ENCODE measurements at places on chromosomes 3 and 15.

- DNase-seq: no peak
These were observed 75.8 kb downstream of the AAGAB start for GRCh38 chr15:67178569-67179210.

DNA sequence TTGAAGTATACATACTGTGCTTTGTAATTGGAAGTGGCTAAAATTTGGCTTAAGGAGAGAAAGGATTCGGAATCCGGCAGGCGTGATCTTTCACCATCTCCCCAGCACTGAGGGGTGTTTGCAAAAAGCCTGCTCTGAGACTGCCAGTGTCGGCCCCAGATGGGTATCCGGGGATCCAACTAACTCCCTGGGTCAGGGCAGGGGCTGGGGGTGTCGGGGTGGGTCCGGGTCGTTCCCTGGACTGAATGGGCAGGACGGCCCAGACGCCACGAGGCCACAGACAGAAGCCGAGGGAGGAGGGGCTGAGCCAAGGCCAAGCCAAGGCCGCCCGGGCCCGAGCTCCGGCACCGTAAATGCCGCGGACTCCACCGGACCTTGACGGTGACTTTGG, 349 bp downstream of the PPIB start:
- no peak for DNase-seq

DNA sequence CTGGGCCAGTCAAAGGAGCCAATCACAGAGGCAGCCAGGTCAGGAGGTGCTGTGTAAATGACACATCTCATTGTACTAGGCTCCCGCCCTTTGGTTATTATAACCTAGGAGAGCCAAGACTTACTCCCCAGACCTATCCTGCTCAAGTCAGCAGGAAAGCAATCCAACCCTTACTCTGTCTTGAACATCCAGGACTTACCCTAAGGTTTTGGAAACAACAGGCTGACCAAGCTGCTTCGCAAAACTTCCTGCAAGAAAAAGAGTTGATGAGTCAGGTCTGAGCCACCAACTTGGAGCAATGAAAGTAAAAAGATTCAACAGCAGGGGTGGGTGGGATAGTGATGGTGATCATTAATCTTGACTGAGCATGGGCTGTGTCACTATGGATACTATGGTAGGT, 144.4 kb downstream of the MYLK start:
- no peak for DNase-seq

- DNase-seq: no peak
These were observed at the start of gene CELF6 for GRCh38 chr15:72319985-72320671. TSS of gene CELF6 (minus strand) at chr15:72320157. CDS start at chr15:72319874, 283 bp downstream.

DNA sequence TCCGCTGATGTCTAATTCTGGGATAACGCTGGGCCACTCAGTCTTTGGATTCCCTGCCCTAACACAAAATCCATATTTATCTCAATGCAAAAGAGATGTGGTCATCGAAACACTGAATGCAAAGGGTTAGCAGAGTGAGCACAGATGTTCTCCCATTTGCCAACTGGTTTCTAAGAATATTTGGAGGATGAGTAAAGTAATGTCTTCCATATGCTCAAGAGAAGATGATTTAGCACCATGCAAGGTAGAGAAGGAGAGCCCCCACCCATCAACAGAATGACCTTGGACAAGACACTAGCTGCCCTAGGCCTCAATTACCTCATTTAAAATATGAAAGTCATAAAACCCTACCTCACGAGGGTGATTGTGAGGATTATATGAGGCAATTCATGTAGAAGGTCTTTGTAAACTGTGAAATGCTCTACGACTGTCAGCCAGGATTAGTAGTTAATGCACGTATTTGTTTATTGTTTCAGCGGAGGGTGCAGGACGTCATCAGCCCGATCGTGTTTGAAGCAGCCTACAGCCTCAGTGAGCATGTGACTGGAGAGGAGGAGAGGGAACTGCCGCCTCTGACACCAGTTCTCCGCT, 232.9 kb upstream of the CTDSPL start:
- DNase-seq: no peak

- DNase-seq: no peak
These were observed 26.6 kb upstream of the STIMATE start for GRCh38 chr3:52923963-52924362.

DNA sequence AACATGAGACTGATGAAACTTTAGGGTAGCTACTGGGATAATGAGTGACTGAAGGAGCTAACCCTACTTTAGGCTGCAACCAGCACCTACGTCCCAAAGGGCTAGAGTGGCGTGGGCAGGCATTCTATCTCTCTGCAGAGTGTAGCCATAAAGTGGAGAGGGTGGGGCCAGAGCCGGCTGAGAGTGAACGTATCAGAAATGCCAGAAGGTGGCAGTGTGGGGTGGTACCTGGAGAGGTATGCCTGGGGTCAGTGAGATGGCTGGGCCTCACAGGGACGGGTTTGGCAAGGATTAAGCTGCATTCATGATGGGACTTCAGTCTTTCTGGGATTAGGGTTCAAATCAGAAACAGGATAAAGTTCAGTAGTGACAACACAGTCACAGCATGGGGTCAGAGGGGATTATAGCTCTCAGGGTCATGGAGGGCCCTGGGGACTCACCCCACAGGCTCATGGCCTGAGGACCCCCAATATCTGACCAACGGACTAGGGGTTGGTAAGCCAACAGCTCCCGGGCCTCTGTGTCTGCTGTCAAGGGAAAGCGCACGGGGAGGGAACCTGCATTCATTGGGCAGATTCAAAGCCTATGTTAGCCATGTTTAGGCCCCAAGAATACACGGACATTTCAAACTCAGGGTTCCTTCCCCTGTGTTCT, 86.5 kb upstream of the FOXB1 start:
- DNase-seq: peak; percentile 61

GRCh38 chr3:187012609-187013051, 82.3 kb downstream of the ST6GAL1 start:
- DNase-seq: no peak

DNA sequence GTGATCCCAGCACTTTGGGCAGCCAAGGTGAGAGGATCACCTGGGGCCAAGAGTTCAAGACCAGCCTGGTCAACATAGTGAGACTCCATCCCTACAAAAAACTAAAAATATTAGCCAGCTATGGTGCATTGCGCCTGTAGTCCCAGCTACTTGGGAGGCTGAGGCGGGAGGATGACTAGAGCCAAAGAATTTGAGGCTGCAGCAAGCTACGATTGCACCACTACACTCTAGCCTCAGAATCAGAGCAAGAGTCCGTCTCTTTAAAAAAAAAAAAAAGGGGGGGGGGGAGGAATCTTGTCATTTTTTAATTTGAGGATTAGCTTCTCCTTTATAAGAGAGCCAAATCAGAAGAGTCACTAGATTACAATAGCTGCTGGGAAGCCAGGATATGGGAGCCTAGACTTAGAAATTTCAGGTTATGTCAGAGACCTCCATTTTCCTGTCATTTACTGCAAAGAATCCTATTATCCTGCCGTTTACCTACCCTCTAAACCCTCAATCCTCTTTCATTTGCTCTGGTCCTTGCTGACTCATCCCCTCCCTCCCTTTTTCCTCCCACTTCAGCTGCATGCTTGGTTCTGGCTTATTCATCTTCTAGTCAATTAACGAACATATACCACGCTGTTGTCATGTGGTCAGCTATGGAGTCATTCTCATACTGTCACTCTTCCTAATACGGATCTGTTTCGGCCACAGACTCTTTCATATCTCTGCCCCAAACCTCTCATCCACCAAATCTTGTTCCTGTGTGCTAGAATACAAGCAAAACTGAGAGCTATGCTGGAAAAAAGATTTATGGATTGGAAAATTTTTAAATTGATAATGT, 83.8 kb upstream of the PPIB start:
- no peak for DNase-seq

- no peak for DNase-seq
These were observed 14.7 kb upstream of the LMCD1 start for GRCh38 chr3:8486936-8487335.

DNA sequence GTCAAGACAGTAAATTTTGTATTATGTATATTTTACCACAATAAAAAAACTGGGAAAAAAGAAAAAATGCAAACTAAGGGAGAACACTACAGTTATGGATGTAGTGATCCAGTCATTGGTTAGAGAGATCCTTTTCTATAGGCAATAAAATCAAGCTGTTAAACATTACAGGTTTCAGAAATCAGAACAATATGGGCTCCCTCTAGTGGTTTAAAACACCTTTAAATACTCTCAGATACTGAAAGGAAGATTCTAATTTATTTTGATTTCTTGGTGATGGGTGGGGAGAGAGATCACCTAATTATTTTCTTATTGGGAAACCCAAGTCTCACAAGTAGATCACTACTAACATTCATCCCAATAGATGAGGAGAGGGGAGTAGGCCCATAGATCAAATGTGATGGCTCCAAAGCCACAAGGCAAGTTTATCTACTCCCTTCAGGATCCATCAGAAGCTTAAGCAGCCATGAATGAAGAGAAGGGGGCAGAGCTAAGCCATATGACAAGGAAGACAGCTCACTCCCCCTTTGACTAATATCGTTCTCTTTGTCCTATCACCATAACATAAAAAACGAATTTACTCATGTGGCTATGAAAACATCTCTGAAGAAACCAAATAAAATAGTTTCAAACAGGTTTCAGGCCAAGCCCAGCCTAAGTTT, 118.6 kb downstream of the ANO10 start:
- peak; percentile 74 for DNase-seq

GRCh38 chr3:47848599-47849117, 45.7 kb downstream of the DHX30 start:
- DNase-seq: no peak

GRCh38 chr3:9194509-9195184, 54.8 kb downstream of the SRGAP3 start:
- no peak for DNase-seq

DNA sequence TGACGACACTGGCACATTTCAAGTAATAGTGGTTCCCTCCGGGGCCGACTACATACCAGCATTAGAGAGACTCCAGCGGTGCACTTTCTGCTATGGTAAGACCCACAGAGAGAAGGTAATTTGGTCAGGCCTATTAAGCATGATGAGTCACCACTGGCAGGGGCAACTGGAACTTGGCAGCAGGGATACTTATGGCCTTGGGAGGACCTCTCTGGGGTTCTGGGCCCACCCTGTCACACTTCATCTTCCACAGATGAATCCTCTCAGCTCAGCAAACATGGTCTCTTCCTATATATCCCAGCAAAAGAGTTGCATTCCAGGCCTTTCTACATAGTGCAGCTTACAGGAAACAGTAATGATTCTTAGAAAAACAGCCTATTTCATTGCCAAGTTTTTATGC, 88.0 kb downstream of the PIK3R4 start:
- DNase-seq: no peak

DNA sequence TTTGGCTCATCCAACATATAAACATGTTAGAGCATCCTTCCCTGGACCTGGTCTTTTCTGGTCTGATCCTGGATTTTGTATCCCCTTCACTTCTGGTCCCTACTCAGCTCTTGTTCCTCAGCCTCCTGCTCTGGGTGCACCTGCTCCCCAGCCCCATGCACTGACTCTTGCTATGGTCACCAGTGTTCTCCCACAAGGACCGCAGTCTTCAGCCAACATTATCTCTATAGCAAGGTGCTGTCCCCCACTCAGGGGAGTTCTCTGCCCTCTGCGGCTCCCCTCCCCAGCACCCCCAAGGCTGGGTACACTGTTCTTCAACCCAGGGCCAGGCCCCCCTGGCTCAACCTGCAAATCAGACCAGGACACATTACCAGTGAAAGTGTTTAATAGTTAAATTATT, 80.2 kb downstream of the SEC22A start:
- DNase-seq: no peak

- DNase-seq: peak; percentile 9
These were observed 81.9 kb upstream of the PTX3 start for GRCh38 chr3:157354722-157355121.

- no peak for DNase-seq
These were observed 293.5 kb downstream of the KBTBD8 start for GRCh38 chr3:67291287-67292252.

DNA sequence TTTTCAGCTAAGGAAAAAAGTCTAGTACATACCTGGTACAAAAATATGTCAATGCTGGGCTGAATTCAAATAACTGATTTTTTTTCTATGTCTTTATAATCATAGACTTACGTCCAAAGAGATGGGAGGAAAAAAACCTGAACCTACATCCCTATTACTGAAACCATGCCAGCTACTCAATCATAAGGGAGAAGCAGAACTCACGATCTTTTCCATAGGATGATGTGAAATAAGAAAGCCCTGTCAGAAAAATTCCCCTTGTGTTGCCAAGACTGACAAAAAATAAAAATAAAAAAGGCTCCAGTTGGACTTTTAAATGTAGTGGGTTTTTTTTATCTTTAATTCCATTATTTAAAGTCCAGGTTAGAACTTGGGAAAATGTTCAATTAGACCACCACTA, 3.3 kb downstream of the MSL2 start:
- DNase-seq: no peak

GRCh38 chr3:46321461-46322104, 32.3 kb upstream of the CCR2 start:
- peak; percentile 53 for DNase-seq

GRCh38 chr3:128922804-128923459, 43.5 kb downstream of the ACAD9 start:
- peak; percentile 37 for DNase-seq

- DNase-seq: no peak
These were observed 267.0 kb upstream of the CFAP20DC start for GRCh38 chr3:59316688-59317275.

- DNase-seq: no peak
These were observed 179.5 kb upstream of the CD96 start for GRCh38 chr3:111362381-111363009.

- no peak for DNase-seq
These were observed 179.2 kb upstream of the MBNL1 start for GRCh38 chr3:152089528-152089927.

DNA sequence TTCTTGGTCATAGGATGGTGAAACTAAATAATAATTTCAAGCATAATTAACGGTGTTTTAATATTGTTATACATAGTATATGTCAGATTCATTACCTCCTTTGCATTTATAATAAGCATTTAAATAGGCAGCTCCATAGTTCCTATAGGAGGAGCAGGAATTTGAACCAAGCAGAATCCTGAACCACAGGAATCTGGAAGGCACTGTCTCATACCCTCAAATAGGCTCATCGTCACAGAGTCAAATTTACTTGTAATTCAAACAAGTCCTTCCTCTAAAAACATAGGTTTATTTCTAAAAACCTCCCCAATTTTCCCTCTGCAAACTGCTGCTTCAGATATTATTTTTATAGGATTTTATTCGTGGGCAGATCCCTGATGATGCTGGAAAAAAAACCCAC, 376.3 kb upstream of the ARHGEF26 start:
- no peak for DNase-seq

- no peak for DNase-seq
These were observed 86.0 kb upstream of the GALNT15 start for GRCh38 chr3:16088496-16088895.

DNA sequence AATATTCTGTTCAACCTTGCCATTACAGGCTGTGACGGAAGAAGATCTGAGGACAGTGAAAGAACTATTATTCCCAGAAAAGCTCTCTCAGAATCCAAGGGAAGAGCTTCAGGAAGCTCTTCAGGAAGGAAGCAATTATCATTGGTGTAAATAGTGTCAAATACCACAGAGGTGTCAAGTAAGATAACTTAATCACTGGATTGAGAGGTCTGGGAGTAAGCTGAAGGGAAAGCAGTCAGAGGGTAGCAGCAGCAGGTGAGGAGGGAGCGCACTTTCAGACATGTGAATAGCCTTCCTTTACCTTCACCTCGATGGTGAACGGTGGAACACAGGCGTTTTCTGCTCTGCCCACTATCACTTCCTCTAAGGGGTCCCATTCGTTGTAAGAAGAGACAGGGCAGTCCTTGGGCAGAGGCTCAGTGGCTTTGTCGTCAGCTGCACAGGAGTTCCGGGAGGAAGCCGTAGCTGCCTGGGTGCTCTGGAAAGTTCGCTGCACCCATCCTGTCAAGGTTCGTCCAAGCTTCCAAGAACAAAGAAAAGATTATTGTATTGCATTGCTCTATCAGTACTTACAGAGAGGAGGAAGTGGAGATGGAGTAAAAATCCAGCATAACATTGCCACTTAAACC, 1.9 kb downstream of the GATM start:
- DNase-seq: no peak

Measured in AML-193 (cell line).